Bone marrow (tissue), 2 donors: ENCODE measurements at places on chromosomes 6 and 20.

DNA sequence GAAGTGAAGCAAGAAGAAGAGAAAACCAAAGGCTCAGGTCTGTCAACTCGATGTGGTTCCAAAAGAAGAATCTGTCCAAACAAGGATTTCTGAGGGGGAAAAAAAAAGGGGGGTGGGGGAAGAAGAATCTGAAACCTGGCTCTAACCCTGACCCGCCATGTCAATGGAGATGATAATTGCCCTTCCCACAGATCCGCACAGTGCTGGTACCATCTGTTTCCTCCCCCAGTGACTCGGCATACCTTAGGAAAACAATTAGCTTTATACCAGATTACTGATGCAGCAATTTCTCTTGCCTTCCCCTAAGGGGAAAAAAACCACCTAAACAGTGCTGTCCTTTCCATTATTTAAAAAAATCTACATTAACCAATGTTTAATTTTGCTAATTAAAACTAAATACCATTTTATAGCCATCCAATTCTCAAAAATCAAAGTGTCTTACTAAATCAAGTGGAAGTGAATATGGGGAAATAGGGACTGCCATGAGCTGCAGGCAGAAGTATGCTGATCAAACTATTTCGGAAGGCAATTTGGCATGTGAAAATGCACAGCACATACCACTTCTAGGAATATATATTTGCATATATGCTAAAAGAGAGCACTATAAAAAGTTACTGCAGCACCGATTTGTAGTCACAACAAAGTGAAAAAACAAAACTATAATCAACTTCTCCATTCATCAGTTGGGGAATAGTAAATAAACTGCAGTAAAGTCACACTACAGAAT lies 46.8 kb downstream of the MAP7 start:
- DNase-seq: peak; percentile 40

GRCh38 chr6:157380779-157381561 lies at the start of gene ZDHHC14:
Gene ZDHHC14 (plus strand): TSS chr6:157381190.
- DNase-seq: peak; percentile 93

GRCh38 chr6:138287144-138287955 lies 69.1 kb upstream of the PBOV1 start:
- no peak for DNase-seq

GRCh38 chr6:25326126-25326525 lies 47.0 kb downstream of the CARMIL1 start:
- DNase-seq: no peak

DNA sequence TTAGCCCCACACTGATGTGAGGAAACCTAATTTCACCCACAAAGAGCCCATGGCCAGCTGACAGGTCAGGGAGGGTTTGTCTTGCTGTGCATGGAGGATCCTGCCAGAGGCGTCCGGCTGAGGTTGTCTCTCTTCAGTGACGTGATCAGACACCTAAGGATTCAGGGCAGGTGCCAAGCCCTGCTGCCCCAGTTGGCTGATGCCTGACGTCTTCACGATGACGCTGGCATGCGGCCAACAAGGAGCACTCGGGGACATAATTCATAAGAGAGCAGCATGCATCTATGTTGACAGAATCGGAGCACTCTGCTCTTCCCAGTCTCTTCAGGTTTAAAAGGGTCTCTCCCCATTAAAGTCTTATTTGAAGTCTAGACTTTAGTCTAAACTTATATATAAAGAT lies 47.8 kb downstream of the PSMB1 start:
- no peak for DNase-seq

DNA sequence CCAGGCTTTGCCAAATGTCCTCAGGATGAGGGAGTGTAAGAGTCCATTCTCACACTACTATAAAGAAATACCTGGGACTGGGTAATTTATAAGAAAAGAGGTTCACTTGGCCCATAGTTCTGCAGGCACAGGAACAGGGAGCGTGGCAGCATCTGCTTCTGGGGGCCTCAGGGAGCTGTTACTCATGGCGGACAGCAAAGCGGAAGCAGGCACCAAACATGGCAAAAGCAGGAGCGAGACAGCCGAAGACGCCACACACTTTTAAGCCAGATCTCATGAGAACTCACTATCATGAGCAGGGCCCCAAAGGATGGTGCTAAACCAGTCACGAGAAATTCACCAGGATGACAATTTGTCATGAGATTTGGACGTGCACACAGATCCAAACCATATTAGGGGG lies 22.8 kb downstream of the FAM50B start:
- DNase-seq: no peak

- DNase-seq: peak; percentile 10
These were observed 1.3 kb upstream of the RNF217 start for GRCh38 chr6:124960757-124961463.

DNA sequence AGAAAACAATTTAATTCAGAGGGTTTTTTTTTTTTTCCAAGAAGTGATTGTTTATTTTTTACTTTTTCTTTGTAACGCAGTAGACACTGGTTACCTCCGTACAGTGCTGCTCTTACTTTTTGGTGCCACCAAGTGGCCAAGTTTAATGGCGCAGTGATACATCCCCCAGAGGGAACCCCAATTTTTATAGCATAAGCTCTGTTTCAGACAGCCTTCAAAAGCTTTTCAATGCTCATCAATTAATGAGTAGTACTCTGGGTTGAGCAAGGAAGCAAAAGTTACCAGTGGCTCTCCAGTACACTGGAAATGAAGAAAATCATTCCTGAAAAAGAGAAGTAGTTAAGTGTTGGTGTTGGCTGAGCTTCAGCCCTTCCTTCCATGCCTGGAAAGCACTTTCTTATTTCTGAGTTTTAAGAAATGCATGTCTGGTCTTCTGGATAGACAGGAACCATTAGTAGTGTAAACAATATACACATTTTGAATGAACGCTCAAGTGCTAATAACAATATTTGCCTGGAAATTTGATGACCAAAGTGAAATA lies 129.1 kb upstream of the SMLR1 start:
- no peak for DNase-seq

DNA sequence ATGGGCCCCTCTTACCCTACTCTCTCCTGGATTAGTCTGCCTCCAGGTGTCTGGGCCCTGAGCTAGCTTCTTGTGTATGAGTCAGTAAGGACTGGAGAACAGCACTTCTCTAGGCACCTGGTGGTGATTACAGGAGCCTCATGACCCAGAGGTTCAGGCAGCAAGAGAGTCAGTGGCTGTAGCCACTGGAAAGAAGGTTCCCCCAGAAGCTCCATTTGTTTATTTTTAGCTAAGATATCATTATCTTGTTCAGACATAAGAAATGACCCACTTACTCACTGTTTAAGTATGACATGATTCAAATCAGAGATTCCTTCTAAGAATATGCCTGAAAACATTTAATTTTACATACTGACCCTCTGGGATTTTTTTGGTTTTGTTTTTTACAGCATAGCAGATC lies 23.6 kb upstream of the SLC4A11 start:
- DNase-seq: no peak

- DNase-seq: no peak
These were observed 52.9 kb upstream of the TAF8 start for GRCh38 chr6:41997456-41997855.

- DNase-seq: no peak
These were observed 510.2 kb downstream of the RNF144B start for GRCh38 chr6:18897350-18897749.

DNA sequence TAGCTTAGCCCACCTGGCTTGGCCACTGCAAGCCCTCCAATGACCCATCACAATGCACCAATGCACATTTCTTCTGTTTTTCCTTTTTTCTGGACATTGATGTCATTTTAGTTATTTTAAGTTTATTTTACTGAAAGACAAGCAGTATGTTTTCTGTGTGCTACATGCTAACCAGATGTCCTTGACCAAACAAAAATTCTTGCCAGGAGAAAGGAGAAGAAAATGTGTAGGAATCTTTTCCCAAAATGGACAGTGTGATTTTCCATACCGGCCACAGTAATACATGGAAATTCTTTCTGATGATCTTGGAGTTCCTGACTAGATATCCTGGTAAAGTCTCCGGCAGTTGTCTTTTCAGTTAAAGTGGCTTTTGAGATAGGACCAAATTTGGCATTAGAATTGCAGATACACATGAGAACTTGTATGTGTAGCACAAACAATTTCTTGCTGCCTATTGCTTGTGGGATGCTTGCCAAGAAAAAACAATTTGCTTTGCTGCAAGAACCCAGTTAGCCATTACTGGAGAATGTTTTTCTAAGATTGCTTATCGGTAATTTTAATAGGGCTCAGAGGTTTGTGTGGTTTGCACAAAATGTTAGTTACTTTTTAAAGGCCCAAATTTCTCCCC lies 696.5 kb upstream of the CITED2 start:
- DNase-seq: no peak

DNA sequence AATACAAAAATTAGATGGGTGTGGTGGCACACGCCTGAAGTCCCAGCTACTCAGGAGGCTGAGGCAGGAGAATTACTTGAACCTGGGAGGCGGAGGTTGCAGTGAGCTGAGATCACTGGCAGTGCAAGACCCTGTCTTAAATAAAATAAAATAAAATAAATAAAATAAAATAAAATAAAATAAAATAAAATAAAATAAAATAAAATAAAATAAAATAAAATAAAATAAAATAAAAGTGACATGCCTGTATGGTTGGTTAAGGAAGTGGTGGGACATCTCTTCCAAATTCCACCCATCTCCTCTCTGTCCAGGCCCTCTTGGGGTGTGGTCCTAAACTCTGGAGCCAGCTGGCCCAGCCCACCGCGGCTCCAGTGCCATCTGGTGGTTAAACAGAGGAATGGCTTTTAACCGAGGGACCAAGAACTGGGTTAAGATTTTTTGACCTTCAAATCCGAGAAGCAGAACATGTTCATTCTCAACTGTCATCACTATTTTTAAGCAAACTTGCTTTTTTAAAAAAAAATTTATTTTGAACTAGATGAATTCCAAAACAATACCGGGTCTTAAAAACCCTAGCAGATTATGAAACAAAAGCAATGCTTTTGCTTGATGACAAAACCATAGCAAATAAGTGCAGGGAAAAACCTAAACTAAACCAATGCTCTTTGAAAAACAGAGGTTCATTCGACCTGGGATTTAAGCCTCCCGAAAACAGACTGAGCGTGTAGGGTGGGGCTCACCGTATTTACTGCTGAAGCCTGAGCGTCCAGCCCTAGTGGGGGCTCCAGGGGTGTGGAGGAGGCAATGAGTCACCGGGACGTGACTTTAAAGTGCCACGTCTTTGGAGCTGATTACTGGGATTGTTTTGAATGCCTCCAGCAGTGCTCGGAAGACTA lies 68.8 kb downstream of the CDC5L start:
- DNase-seq: no peak

- no peak for DNase-seq
These were observed 543.1 kb upstream of the IRAK1BP1 start for GRCh38 chr6:78324213-78324612.

DNA sequence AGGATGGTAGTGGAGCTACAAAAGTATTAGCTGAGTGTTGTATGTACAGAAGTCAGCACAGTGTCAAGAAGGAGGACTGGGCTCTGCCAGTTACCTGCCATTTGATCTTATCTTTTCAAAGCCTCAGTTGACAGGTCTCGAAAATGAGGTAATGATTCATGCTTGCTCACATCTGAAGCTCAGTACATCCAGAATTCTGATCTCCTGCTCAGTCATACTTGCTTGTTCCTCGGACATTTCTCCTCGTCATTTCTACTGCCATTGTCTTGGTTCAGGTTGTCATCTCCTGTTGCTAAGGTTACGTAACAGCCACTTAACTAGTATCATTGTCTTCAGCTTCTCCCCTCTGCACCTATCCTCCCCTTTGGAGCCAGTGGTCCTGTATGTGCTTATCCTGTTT lies 89.5 kb downstream of the SLX4IP start:
- DNase-seq: no peak

DNA sequence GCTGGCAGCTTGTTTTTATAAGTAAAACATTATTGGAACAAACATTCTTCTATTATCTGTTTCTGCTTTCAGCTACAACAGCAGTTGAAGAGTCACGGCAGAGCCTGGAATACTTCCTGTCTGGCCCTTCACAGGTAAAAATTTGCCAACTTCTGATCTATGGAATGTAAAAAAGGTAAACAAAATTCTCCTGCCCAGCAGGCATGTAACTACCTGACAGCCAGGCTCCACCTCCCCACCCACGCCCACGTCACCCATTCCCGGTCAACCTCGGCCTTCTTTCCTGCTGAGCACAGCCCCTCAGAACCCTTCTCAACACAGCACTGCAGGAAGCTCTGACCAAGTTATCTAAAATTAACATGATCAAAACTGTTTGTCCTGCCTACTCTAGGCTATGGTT lies 166.0 kb downstream of the DLL1 start:
- no peak for DNase-seq

- no peak for DNase-seq
These were observed 29.9 kb downstream of the NRN1 start for GRCh38 chr6:5976811-5977210.

- no peak for DNase-seq
These were observed 35.5 kb upstream of the TBXT start for GRCh38 chr6:166203003-166203640.

GRCh38 chr6:39822846-39823815 lies 31.0 kb downstream of the DAAM2 start:
- no peak for DNase-seq

DNA sequence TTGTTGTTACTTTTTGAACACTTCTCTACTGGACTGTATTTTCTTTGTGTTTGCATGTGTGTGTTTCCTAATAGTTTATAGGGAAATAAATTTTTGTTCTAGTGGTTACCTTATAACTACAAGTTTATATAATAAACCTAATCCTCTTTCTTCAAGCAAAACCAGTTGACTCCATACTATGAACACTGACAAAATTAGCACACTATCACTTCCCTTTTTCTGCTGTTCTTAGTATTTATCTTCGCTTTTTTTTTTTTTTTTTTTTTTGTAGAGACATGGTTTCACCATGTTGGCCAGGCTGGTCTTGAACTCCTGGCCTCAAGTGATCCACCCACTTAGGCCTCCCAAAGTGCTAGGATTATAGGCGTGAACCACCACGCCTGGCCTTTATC lies 25.0 kb upstream of the C6orf62 start:
- DNase-seq: no peak

- no peak for DNase-seq
These were observed 34.9 kb upstream of the TNFAIP3 start for GRCh38 chr6:137832110-137832509.

GRCh38 chr6:87342829-87343228 lies 1.8 kb upstream of the C6orf163 start:
- no peak for DNase-seq

DNA sequence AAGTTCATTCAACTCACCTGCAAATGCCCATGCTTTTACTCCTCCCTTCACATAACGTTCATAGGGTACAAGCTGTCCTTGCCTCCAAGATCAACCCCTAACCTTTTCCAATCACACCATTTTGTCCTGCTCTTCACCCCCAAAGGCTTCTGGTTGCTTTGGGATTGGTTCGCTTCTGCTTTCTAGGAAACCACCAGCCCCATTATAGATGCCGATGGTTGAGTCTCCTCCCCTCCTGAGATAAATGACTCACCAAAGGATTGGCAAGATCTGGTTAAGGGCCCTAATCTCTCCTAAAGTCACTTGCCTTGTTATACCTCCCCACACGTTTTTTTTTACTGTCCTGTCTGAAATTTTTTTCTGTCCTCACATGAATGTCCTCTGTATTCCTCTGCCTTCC lies 311.4 kb downstream of the HACE1 start:
- DNase-seq: no peak

- no peak for DNase-seq
These were observed 444.1 kb upstream of the SOX4 start for GRCh38 chr6:21149470-21149869.
